ENCODE measurements at places on chromosomes 4 and X. TPM values are rescaled to one million over a fixed set of nuclear protein-coding genes. Genes with fewer than 3 reads are reported as not detected.

SSX4 gene
- not detected for total RNA-seq

PFKFB1 gene
- not detected for total RNA-seq

MGAT4D gene
- total RNA-seq: not detected

MAGEA10 gene
- not detected for total RNA-seq

SSX1 gene
- not detected for total RNA-seq

SRPX2 gene
- 59.6 TPM for total RNA-seq

MAGEB6 gene
- total RNA-seq: not detected

FRG2 gene
- under 0.01 TPM for total RNA-seq

SLC6A14 gene
- total RNA-seq: not detected

C4orf54 gene
- 0.06 TPM for total RNA-seq

SCARB2 gene
- total RNA-seq: 149 TPM

DCLK2 gene
- total RNA-seq: 0.97 TPM

ITIH6 gene
- not detected for total RNA-seq

TGIF2LX gene
- total RNA-seq: not detected

MAGED4B gene
- total RNA-seq: 5.8 TPM

UGT2B15 gene
- not detected for total RNA-seq

EFHC2 gene
- total RNA-seq: under 0.01 TPM

HMX1 gene
- total RNA-seq: not detected

IQCM gene
- total RNA-seq: not detected

FAT1 gene
- total RNA-seq: 9.1 TPM

NDNF gene
- total RNA-seq: 0.16 TPM

TBC1D9 gene
- 38.0 TPM for total RNA-seq

USP53 gene
- 25.0 TPM for total RNA-seq

GPR34 gene
- total RNA-seq: not detected
